ENCODE measurements at places on chromosomes 3 and 15. TPM values are rescaled to one million over a fixed set of nuclear protein-coding genes. Genes with fewer than 3 reads are reported as not detected.

DNA sequence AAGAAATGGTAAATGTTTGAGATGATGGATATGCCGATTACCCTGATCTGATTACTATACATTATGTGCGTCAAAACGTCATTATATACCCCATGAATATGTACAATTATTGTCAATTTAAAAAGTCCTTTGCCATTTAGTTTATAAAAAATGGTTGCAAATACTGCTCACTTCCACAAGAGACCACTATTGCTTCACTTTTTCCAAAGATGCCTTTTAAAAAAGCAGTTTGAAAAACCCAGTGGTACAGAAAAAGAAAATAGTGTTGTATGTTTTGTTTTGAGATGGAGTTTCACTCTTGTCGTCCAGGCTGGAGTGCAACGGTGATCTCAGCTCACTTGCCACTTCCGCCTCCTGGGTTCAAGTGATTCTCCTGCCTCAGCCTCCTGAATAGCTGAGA, 39.3 kb downstream of the EDEM1 start:
- peak; percentile 40 for DNase-seq

- DNase-seq = no peak
Observed at GRCh38 chr3:121834157-121834670, 646 bp downstream of the IQCB1 start.

GRCh38 chr3:4756855-4757574, 222.2 kb upstream of the BHLHE40 start:
- DNase-seq = no peak

DNA sequence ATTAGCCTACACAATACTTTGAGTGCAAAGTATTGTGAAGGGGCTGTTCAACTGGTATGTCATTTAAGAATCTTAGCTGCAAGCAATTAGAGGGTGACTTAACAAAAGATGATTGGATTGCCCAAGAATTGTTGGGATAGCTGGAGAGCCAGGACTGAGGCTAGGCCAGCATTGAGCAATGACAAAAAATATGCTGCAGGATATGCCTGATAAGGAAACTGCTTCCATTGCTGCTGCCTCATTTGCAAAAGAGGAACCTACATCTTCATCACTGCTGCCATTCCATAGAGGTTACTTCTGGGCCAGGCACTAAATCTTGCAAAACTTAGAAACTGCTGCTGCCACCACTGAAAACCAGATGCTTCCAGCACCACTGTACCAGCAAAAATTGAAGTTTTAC, 108.0 kb upstream of the TBC1D5 start:
- peak; percentile 55 for DNase-seq

GRCh38 chr3:119305286-119305685, 11.1 kb downstream of the ARHGAP31 start:
- no peak for DNase-seq

DNA sequence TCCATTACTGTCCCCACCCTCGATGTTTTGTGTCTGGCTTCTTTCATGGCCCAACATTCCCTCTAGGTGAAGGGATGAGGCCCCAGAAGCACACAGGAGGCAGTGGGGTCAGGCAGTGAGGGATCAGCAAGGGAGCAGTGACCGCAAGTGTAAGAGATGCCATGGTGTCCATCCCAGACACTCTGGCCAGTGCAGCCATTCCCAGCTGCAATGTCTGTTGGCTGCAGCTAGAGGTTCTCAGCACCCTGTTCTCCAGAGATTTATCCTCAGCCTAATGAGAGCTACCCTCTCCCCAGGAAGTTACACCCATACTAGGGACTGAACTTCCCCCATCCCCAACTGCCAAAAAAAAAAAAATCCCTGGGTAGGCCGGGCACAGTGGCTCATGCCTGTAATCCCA, 40.2 kb downstream of the TRANK1 start:
- peak; percentile 22 for DNase-seq

- DNase-seq = peak; percentile 2
Observed at GRCh38 chr3:170426240-170426797, 7.7 kb downstream of the CLDN11 start.

GRCh38 chr3:4754180-4755086, 224.8 kb upstream of the BHLHE40 start:
- no peak for DNase-seq

Gene TGM5
- total RNA-seq = not detected

Gene GABRG3
- total RNA-seq = not detected

Gene CCR4
- total RNA-seq = not detected

Gene CLDN18
- total RNA-seq = not detected

Gene FBLN2
- total RNA-seq = 83.9 TPM

Measured in HFFc6 (cell line).